Stimulated activated CD8-positive, alpha-beta memory T cell treated with anti-CD3 and anti-CD28 coated beads, Interleukin-12 subunit alpha, Interleukin-12 subunit beta, amount 100 ng/mL, for 4 hours (primary cell): ENCODE measurements at places on chromosomes 16 and 17.

- DNase-seq = no peak
Measured at GRCh38 chr16:980595-980854, 1.0 kb upstream of the SOX8 start.

DNA sequence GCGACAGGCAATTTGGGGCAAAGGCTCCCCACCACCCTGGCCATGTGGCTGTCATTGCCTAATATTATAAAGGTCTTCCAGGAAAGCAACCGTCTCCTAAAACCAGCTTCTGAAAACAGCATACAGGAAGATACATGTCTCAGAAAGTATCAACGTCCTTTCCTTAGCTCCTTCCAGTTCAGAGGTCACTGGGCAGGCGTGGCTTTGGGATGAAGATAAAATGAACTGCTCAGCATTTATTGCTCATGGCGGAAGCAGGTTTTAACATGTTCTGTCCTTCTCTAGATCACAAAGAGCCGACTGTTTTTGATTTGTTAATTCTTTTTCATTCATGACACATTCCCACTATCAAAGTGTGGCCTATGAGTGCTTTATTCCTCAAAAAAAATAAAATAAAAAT is 8.0 kb downstream of the CFAP20 start:
- DNase-seq = no peak

DNA sequence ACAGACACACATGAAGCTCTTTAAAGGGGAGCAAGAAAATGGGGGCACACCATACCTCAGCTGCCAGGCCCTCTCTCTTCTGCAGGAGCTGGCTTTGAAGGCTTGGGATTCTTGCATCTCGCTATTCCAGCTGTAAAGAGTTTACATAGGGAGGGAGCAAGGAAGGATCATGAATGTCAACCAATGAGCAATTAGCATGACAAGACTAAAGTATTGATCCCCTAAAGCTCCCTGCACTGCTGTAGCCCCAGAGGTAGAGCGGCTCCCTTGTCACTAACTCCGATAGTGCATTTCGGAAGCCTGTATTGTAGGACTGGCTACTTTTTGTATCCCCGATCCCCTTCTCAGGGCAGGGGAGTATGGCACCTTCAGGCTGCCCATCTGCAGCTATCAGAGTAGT is 113.4 kb upstream of the PMFBP1 start:
- DNase-seq = no peak

DNA sequence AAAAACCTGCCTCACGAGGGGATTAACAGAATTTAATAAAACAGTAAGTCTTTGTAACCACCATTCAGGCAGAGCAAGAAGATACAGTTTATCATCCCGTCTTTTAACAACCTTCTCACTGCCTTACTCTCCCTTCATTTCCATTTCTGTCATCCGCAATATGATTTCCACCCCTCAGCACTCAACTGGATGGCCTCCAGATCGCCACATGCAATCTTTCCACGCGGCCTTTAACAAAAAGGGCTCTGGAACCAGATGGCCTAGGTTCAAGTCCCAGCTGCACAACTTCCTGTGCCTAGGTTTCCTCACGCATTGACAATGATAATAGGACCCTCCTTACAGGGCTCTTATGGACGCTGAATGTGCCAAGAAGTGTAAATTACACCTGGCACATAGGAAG is 103.6 kb downstream of the GAS7 start:
- no peak for DNase-seq

DNA sequence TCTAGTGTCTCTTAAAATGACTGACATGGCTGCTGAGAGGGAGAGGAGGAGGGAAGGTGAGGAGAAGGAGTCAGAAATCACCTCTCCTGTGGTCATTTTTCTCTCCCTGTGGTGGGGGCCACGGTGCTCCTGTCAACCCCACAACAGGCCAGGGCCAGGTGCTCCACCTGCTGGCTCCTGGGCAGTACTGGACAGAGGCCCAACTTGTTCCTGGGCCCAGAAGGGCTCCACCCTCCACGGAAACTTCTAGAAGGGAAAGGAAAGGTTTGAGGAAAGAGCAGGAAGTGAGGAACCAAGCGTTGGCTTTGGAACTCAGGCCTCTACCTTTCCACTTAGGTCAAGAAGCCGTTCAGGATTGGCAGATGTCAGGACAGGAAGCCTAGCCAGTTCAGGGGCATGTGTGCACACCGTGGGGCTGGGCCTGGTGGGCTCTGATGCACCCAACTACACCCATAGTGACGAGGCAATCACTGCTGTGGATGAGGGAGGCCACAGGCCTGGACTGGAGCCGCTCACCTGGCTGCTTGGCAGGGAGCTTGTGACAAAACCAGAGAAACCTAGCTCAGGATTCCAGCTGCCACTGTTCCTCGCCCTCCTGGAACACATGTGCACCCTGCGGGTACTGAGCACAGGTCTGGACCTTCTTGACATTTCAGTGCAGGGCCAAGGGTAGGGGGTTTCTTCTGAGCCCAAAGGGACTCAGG is 36.1 kb downstream of the WNT3 start:
- DNase-seq = no peak

GRCh38 chr17:77316191-77316641 is 175.4 kb downstream of the SEC14L1 start:
- DNase-seq = no peak

- no peak for DNase-seq
Measured at GRCh38 chr16:15747937-15748336, 97.9 kb downstream of the NDE1 start.

GRCh38 chr17:59893676-59894100 is 767 bp downstream of the RPS6KB1 start:
- DNase-seq = no peak

- no peak for DNase-seq
Measured at GRCh38 chr17:28807925-28808634, 34.5 kb downstream of the FAM222B start.

- DNase-seq = no peak
Measured at GRCh38 chr16:590188-590814, 435 bp downstream of the RAB40C start.

DNA sequence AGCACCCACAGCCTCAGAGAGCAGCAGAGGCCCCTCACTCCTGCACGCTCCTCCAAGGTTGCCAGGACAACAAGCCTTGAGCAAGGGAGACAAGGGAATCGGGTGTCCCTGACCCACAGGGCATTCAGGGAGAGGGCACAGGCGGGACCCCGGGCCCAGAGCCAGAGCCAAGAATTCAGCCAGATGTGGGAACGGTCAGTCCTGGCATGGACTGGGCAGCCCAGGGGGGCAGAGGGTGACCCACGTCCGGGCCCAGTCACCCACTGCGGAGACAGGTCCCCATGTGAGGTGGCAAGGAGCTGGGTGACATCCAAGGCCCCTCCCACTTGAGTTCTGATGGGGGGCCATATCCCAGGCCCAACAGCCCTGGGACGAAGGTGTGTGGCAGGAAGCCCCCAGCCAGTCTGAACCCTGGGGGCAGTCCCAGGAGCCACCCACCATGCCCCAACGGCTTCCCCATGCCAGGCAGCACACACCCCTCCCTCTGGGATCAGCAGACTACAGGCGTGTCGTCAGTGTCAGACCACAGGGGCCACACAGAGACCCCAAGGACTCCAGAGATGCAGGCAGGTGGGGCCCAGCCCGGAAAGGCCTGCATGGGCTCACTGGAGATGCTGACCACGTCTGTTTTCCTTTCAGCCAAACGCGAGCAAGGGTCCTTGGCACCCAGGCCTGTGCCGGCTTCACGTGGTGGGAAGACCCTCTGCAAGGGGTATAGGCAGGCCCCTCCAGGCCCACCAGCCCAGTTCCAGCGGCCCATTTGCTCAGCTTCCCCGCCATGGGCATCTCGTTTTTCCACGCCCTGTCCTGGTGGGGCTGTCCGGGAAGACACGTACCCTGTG is 23.0 kb downstream of the USP6 start:
- DNase-seq = no peak

GRCh38 chr17:13256545-13256944 is 238.7 kb upstream of the ELAC2 start:
- DNase-seq = no peak

GRCh38 chr16:3691761-3692160 is 25.6 kb downstream of the TRAP1 start:
- DNase-seq = no peak

GRCh38 chr16:68356249-68356918 is 45.6 kb downstream of the PRMT7 start:
- DNase-seq = peak; percentile 37

GRCh38 chr16:11145173-11145818 is 110.7 kb downstream of the SOCS1 start:
- no peak for DNase-seq

DNA sequence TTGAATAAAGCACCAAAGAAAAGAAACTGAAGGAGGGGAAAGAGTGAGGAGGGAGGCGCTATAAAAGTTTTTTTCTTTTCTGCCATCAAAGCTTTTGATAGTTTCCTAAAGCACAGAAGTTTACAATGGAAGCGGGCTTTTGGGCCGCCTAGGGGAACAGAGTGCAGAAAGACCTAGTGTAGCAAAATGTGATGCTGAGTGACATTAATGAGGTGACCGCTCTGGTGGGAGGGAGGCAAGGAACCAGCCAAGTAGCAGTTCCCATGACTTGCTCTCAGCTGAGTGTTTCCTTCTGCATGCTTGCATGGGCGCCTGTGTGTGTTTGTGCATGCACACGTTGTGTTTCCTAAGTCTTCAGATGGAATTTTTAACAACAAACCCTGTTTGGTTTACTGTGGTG is 15.5 kb downstream of the MSI2 start:
- DNase-seq = no peak

DNA sequence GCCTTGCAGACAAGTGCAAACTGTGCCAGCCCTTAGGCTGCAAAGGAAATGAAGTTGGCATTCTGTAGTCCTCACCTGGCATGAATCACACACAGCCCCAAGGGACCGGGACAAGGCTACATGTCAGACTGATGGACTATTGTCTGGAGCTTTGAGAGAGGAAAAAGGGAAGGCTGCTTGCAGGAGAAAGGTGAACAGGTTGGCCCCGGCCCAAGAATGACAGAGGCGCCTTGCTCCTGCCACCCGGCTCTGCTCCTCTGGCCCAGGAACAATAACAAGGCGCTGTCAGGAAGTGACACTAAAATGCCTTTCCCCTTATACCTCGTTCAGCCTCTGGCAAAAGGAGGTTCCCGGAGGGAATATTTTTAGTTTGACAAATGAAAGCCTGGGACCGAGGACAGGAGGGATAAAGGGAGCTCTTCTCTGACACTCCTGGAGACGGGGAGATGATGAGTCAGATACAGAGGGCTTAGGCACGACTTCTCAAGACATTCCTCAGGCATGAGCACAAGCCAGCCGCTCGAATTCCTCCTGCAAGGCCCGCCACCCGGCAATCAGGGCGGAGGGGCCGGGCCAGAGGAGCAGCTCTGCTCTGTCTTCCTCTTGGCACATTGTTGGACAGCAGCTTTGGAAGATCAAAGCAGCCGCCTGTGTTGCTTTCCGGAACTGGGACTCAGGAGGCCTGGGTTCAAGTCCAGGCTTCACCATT is 105.8 kb downstream of the NOG start:
- DNase-seq = no peak

DNA sequence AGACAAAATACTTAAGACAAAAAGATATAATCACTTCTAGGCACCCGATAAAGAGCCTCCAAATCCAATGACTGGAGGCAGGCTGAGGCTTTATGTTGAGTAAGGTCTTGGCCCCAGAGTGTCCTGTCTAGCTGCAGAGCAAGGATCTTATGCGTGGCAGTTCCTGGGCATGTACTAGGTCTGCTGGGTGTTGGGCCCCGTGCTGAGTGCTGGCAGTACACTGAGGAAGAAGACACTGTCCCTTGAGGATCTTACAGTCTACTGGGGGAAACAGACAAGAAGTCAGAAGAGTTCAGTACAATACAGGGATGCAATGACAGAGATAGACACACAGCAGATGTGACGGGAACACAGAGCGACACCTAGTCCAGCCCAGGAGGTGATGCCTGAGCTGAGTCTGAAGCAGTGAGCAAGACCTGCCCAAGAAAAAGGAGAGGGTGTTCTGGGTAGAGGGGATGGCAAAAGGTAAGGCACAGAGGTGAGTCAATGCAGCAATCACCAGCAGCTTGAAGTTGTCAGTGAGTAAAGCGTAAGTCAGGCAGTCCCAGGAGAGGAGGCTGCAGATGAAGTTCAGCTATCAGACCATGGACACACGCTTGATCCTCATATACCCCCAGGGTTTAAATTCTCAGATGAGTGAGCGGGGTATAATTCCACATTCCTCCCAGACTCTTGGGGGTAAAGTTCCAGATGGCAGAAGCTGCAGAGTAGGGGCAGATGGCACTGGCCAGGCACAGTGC is 18.1 kb downstream of the MAP3K14 start:
- no peak for DNase-seq

DNA sequence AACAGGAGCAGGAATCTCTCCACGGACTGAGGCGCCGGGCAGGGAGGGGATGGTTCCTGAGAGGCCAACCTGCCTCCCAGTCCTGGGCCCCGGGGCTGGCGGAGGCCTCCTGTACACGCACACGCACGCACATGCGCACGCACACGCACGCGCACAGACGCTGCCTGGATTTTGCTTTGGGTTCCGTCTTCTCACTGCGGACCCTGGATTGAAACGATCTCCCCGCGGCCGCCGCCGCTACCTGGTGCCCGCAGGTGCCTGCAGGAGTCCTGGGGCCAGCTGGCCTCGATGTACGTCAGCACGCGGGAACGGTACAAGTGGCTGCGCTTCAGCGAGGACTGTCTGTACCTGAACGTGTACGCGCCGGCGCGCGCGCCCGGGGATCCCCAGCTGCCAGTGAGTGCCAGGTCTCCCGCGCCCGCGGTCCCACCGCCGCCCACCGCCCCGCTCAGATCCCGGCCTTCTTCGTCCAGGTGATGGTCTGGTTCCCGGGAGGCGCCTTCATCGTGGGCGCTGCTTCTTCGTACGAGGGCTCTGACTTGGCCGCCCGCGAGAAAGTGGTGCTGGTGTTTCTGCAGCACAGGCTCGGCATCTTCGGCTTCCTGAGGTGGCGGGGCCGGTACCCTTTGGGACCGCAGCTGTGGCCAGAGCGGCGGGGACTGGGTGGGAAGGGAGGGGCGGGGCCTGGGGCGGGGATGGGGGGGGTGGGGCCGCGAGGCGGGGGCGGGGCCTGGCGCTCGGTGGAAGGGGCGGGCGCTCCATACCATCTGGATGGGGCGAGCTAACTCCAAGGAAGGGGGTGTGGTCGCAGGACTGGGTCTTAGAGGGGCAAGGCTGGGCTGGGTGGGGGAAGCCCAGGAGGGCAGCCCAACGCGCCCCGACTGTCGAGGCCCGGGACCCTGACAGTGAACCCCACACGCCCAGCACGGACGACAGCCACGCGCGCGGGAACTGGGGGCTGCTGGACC is 12.3 kb downstream of the CES4A start:
- DNase-seq = peak; percentile 24

GRCh38 chr16:54503011-54503855 is 216.6 kb upstream of the IRX3 start:
- DNase-seq = no peak

DNA sequence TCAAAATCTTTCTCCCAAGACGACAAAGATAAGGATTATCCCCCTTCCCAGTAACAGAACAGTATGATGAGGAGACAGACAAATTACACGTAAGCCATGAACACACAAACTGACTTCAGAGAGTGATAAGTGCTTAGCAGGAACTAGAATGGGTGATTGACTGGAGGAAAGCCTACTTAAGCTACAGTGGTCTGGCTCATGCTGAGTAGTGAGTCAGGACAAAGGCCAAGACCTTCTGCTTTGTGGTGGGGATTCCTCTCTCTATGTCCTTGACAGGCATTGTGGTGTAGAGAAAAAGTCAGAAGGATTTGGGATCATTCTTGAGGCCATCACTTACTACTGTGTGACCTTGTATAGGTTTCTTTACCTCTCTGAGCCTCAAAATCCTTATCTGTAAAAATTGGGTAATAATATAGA is 381.9 kb upstream of the CCL2 start:
- DNase-seq = no peak

- DNase-seq = no peak
Measured at GRCh38 chr16:57017251-57017650, 27.9 kb downstream of the NLRC5 start.
